ENCODE measurements at places on chromosomes 3 and 15.

DNA sequence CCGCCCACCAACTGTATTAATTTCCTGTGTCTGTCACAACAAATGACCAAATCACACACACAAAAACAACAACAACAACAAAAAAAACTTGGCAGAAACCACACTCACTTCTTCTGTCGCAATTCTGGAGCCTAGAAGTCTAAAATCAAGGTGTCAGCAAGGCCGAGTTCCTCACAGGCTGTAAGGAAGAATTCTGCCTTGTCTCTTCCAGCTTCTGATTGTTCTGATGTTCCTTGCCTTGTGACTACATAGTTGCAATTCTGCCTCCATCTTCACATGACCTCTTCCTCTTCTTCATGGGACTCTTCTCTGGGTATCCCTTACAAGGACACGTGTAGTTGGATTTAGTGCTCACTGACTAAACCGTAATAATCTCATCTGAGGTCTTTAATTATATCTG, 61.4 kb downstream of the IL12A start:
- no peak for DNase-seq

- no peak for DNase-seq
Observed at GRCh38 chr3:3578718-3579117, 220.5 kb upstream of the LRRN1 start.

DNA sequence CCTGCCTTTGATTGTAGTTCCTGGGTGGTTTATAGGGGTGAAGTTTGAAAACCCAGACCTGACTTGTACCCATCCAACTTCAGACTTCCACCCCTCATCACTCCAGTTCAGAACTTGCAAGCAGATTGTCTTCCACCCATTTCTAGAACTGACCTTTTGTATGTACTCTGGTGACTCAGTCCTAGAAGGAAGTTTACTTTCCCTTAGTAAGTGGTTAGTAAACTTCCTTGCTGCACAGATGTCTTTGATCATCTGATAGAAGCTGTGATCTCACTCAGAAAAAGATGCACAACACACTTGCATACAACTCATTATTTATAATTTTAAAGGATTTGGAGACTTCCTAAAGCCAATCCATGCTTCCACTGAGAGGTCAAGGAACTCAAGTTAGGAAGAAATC, 368.0 kb downstream of the MFSD1 start:
- DNase-seq, result no peak

- DNase-seq, result no peak
Observed at GRCh38 chr3:186418671-186419145, 56.7 kb upstream of the DGKG start.

DNA sequence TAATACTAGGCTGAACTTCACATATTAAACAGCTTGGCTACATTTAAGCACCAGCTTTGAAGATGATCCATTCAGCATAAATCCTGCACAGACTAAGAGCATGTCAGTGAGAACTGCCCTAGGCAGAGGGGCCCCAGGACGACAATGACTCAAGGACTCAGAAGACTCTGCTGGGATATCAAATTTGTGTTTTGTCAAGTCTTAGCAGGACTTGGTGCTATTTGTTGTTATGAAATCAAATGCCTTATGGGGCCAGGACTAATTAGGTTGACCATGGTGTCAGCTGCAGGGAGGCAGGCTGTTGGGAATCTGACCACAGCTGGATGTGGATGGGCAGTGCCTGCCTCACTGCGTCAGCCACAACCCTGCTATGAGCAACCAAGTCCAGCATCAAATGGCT, 91.8 kb downstream of the RYR3 start:
- no peak for DNase-seq

- no peak for DNase-seq
Observed at GRCh38 chr15:57821826-57822225, 115.3 kb downstream of the POLR2M start.

DNA sequence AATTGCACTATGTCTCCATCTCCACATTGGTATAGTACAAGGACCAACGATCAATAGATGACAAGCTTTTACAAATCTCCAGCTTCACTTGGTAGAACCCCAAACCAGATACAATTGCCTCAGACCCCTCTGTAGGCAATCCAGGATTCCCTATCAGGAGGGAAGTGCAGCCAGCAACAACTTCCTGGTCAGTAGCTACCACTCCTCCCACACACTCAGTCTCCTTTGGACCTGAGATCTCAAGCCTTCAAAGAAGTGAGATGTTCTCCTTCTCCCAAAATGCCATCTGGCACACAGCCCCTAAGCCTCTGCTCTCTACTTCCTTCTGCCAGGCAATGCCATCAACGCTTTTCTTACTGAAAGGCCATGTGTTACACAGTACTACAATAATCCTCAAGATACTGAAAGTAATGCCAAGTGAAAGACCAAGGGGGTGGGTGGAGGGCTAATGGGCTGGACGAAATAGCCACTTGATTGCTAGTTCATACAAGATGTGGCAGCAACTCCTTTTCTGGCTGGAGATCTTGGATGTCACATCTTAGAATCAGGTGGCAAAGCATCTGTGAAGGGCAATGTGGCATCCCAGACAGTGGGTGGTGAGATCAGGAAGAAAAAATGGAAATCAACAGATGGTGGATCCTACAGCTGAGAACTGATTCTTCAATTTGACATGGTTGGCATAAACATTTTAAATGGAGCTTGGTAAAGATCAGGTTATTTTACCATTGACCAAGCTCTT, 75.3 kb upstream of the ACP3 start:
- DNase-seq, result no peak

GRCh38 chr15:34223904-34224596, 766 bp upstream of the EMC4 start:
- no peak for DNase-seq

- DNase-seq, result no peak
Observed at GRCh38 chr15:81504170-81504905, 130.3 kb upstream of the TMC3 start.

- DNase-seq, result no peak
Observed at GRCh38 chr3:25520926-25521559, 93.0 kb downstream of the RARB start.

DNA sequence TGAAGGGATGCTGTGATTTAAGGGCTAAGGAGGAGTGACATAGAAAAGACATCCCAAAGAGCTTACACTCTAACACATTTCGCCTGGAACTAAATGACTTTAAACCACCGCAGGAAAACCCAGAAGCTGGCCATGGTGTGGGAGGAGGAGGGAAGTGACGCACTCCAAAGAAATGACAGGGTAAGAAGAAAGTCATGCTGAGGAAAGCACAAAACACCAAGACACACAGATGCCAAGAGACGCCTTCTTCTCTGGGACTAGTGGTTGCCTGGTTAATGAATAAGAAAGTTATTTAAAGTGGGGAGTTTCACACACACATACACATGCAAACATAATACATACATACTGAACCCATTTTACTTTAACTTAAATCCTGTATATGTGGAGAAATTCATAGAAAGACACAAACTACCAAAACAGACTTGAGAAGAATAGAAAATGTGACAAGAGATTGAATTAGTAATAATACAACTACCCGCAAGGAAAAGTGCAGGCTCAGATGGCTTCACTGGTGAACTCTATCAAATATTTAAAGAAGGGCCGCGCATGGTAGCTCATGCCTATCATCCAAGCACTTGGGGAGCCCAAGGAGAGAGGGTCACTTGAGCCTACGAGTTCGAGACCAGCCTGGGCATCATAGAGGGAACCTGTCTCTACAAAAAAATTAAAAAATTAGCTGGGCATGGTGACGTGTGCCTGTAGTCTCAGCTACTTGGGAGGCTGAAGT, 125.5 kb downstream of the NSMCE3 start:
- DNase-seq, result no peak

GRCh38 chr3:172321035-172321434, 127.2 kb downstream of the GHSR start:
- DNase-seq, result no peak

GRCh38 chr3:153448151-153448829, 286.3 kb downstream of the RAP2B start:
- DNase-seq, result no peak

- no peak for DNase-seq
Observed at GRCh38 chr3:111594205-111594604, 941 bp downstream of the ZBED2 start.

DNA sequence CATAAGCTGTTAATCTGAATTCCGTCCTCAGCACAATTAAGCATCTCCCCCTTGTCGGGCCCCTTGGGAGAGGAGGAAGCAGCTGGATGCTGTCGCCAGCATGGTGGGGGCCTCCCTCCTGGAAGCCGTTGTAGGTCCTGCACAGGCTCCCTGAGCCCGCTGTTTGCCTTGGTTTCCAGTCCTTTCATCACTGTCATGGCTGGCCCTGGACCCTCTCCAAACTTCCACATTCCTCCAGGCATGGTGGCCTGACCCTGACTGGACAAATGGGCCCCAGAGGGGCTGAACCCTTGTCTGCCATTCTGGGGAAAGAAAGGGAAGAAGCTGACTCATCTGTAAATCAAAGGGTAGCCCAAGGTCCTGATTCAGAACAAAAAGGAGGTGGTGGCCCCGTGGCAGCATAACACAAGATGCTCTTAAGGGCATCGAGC, 300.5 kb upstream of the LRRFIP2 start:
- no peak for DNase-seq

GRCh38 chr3:102398176-102398575, 36.6 kb upstream of the ZPLD1 start:
- DNase-seq, result no peak

- DNase-seq, result no peak
Observed at GRCh38 chr3:134384963-134385362, 10.7 kb upstream of the AMOTL2 start.

DNA sequence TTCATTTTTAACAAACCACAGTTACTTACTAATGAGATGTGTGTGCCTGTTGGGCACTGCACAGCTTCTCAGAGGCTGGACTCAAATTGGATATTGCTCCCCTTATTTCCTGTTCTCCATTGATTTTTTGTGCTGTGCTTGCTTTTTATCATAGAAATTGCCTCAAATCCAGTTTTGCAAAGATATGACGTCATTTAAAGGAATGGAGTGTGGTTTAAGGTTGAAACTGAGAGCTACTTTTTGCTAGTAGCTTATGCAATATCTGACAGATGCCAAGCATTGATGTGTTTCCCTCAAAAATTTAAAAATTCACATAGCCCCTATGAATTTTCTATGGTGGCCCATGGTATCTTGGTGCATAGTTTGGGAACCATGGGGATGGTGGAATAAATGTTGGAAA, 67.7 kb upstream of the ROPN1 start:
- no peak for DNase-seq

DNA sequence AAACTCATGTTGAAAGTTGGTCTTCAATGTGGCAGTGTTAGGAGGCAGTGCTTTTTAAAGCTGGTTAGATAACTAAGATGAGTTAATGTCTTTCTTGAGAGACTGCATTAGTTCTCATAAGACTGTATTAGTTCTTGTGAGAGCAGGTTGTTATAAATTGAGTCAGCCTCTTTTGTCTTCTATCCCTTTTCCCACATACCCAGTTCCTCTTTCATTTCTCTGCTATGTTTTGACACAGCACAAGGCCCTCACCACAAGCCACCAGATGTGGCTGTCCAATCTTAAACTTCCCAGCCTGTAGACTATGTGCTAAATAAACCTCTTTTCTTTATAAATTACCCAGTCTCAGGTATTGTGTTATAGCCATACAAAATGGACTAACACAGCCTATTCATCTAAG, 94.6 kb upstream of the SNTN start:
- no peak for DNase-seq

- DNase-seq, result no peak
Observed at GRCh38 chr3:185208823-185209222, 45.0 kb downstream of the EHHADH start.

All from activated naive CD4-positive, alpha-beta T cell treated with Interleukin-2 at 50 U/mL for 16 hours (primary cell).